Posterior vena cava (tissue), 2 donors: ENCODE measurements at places on chromosomes 3 and 15. TPM values are rescaled to one million over a fixed set of nuclear protein-coding genes. Genes with fewer than 3 reads are reported as not detected.

Gene RBP2
- 1.1 TPM for total RNA-seq

Gene PROK2
- total RNA-seq, result 2.0 TPM

Gene GP9
- not detected for total RNA-seq

Gene MEIS2
- 55.2 TPM for total RNA-seq

Gene AGBL1
- not detected for total RNA-seq

Gene WDR93
- total RNA-seq, result not detected

Gene ZMYND10
- 0.23 TPM for total RNA-seq

Gene TRIM69
- 20.0 TPM for total RNA-seq

Gene CLDN1
- total RNA-seq, result 1.1 TPM

Gene PDZRN3
- 71.9 TPM for total RNA-seq

Gene ANKRD34C
- 0.14 TPM for total RNA-seq

Gene KIF23
- 4.7 TPM for total RNA-seq

Gene COLQ
- 2.8 TPM for total RNA-seq

Gene STAB1
- total RNA-seq, result 498 TPM

Gene GALNT15
- 62.2 TPM for total RNA-seq

Gene SKIL
- total RNA-seq, result 77.2 TPM

- DNase-seq, result no peak
Measured at GRCh38 chr3:172646439-172647015, 64.3 kb downstream of the NCEH1 start.

DNA sequence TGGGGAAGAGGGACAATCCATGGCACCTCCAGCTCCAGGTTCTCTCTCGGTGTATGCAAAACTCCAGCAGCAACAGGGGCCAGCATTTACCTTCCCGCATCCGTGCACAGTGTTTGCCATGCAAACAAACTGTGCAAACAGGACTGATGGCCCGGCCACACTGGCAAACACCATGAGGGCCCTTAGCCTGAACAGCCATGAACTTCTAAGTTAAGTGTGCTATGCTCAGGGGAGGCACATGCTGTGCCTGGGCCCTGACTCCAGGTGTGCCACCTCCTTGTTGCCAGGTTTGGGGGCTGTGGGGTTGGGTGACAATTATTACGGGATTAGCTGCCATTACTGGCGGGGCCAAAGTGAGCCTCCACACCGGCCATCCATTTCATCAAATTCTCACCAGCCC is 57.5 kb downstream of the CACNA2D2 start:
- DNase-seq, result no peak

GRCh38 chr15:77656294-77656693 is 23.6 kb upstream of the LINGO1 start:
- DNase-seq, result no peak

DNA sequence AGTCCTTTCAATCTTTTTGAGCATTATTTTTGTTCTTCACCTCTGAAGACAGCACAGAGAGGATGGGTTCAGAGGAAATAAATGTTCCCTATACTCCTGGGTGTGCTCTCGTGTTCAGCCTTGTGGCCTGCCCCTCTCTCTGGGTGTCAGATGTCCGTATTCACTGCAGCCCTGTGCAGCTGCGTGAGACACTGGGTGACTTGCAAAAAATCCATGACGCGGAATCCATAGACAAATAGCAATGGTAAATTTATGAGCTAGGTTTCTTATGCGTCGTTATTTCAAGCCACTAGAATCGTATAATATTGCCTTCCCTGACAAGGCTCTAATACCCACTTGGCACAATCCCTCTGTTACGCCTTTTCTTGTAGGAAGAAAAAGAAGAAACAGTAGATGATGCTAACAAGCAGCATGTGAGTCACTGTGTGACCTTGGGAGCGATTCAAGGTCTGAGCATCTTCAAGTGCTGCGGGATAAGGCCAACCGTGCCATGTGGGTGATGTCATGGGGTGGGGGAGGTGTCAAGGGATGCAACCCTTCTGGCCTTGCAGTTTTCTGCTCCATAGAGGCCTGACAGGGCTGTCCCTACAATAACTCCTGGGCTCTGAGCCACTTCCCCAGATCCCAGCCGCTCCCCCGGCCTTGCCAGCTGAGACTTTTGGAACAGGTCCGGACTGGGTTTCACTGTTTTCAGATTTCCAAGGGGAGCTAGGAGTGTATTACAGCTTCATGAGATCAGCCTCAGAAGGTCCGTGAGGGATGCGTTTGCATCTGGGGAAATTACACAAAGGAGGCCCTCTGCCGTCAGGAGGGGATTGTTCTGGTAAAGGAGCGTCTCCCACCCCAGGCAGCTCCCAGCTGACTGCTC is 47.6 kb upstream of the POMGNT2 start:
- peak; percentile 92 for DNase-seq

GRCh38 chr3:169813757-169814517 is 1.2 kb upstream of the LRRC34 start:
- DNase-seq, result no peak

GRCh38 chr15:65993236-65993635 is 123.9 kb downstream of the RAB11A start:
- no peak for DNase-seq

GRCh38 chr15:98779463-98780071 is 131.2 kb downstream of the IGF1R start:
- peak; percentile 93 for DNase-seq

GRCh38 chr15:51801391-51801835 is 28.0 kb upstream of the TMOD3 start:
- DNase-seq, result no peak

DNA sequence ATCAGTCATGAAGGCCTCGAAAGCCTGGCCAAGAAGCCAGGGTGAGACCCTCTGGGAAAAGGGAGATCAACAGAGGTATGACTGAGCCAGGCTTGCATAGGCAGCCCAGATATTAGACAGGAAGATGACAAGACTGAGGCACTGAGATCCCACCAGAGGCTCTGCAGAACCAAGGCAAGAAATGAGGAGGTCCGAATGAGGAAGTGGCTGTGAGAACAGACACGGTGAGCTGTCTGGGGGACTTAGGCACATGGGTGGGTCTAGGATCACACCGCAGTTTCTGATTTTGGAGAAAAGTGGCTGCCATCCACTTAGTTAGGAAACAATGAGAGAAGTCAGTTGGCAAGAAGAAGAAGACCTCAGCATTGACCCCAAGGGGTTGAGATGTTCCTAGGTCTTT is 31.5 kb upstream of the PRSS50 start:
- no peak for DNase-seq

DNA sequence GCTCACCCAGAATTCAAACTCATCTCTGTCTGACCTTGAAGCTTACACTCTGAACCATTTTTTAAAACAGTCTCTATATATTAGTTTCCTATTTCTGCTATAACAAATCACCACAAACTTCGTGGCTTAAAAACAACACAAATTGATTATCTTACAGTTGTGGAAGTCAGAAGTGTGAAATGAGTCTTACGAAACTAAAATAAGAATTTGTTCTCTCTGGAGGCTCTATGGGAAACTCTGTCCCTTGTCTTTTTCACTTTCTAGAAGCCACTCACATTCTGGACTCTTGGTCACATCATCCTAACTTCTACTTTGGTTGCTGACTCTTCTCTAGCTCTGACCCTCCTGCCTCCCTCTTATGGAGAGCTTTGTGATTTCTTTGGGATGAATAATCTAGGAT is 429.3 kb upstream of the THBS1 start:
- DNase-seq, result no peak

DNA sequence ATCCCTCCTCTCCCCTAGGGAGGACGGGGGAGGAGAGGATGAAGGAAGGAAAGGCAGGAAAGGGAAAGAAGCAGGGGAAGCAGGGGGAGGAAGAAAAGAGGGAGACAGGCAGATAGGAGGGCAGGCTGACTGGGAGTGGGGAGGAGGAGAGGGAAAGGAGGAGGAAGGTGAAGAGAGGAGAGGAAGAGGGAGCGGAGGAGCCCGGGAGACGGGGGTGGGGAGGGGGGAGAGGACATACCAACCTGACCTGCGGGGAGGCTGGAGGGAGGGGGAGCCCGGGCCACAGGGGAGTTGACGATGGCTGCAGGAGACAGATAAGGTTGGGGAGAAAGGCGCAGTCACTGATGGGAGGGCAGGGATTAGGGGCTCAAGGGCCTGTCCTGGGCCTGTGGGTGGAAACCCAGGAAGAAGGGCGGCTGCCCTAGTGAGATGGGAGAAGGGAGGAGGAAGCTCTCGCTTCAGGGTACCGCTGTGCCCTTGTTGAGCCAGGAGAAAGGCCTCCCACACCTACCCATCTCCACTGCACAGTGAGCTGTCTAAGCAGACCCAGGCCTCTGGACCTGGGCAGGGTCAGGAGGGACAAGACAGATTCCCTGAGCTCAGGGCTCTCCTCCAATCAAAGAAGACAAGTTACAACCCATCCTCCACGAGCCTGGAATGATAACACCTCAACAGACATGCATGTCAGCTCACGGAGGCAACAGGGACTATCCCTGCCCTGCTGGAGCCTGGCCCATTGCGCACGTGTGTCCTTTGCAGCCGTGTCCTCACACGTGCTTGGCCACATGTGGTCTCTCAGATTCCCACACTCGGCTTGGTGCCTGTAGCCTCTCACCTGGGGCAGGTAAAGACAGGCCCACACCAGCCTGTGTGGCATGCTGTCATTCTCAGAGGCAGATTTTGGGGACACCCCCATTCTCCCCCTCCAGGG is 27.9 kb downstream of the C3orf18 start:
- no peak for DNase-seq

DNA sequence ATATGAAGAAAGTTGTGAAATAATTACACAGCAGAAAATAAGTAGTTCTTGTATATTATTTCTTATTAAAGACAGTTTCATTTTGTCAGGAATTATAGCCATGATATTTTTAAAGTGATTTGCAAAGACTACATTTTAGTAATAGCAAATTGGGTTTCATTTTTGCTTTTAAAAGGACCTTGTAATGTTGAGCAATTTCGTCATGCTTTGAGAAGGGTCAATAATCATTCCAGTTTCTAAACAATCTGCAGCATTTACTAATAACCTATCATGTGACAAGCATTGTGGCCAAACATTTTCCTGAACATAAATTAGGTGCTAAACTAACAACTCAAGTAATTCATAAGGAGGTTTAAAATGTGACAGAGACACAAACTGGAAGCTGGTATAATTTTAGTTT is 214.4 kb upstream of the CBLB start:
- DNase-seq, result no peak

GRCh38 chr3:107216229-107216628 is 161.0 kb upstream of the CCDC54 start:
- DNase-seq, result no peak

GRCh38 chr3:17092583-17092933 is 207.8 kb downstream of the PLCL2 start:
- no peak for DNase-seq

GRCh38 chr15:95624616-95625361 is 705.7 kb upstream of the NR2F2 start:
- DNase-seq, result no peak

- DNase-seq, result no peak
Measured at GRCh38 chr3:99972380-99973104, 141.8 kb downstream of the FILIP1L start.

DNA sequence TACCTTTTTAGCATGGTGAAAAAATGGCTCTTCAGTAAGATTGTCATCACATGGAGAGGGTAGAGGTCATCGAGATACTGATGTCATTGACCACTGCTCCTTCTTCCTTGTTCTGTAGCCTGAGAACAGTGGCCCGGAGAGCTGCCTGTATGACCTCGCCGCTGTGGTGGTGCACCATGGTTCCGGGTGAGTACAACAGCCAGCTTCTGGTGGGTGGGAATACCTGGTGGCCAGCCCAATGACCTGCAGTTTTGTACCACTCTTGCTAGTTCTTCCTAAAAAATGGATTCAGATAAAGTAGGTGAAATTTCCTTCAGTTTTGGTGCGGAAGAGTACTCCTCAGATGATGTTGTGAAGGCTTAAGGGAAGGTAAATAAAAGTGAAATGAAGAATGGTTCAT is 8.4 kb upstream of the FBXL22 start:
- peak; percentile 57 for DNase-seq

DNA sequence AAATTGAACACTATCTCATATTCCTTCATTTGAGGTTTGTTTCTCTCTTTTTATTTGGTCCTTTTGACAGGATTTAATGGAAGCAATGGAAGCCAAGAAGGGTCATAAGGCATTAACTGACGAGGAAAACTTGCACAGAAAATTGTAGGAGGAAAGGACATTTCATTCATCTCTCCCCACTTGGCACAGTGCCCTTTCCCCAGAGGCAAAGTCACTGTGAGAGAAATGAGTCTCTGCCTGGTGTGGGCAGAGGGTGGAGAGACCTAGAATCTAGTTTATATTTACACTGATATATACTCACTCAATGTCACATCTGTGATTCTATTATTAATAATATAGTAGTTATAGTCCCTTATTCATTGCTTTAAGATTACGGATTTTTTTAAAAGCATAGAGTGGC is 324.6 kb upstream of the IL12A start:
- no peak for DNase-seq

GRCh38 chr3:38658841-38659240 is 9.4 kb upstream of the SCN5A start:
- DNase-seq, result no peak

GRCh38 chr3:147373301-147373700 is 33.0 kb downstream of the ZIC4 start:
- no peak for DNase-seq

- DNase-seq, result no peak
Measured at GRCh38 chr3:133488785-133489367, 84.6 kb upstream of the CDV3 start.

DNA sequence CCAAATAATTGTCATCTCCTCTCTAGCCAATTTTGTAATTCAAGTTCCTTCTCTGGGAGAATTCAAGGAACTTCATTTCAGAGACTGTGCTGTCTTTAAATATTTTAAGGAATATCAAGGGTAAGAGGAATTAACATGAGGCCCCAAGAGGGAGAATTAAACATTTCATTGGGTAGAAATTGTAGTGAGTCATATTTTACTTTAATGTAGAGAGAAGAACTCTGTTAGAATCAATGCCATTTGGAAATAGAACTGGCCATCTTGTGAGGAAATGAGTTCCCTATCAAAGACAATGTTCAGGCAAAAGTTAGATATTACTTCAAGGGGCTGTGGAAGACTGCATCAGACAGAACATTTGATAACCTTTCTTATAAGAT is 43.5 kb upstream of the TP63 start:
- no peak for DNase-seq

- DNase-seq, result no peak
Measured at GRCh38 chr3:15969874-15970640, 172.3 kb upstream of the ANKRD28 start.

- DNase-seq, result no peak
Measured at GRCh38 chr3:74561881-74562280, 52.6 kb downstream of the CNTN3 start.
